ENCODE measurements at places on chromosomes 4 and X.

DNA sequence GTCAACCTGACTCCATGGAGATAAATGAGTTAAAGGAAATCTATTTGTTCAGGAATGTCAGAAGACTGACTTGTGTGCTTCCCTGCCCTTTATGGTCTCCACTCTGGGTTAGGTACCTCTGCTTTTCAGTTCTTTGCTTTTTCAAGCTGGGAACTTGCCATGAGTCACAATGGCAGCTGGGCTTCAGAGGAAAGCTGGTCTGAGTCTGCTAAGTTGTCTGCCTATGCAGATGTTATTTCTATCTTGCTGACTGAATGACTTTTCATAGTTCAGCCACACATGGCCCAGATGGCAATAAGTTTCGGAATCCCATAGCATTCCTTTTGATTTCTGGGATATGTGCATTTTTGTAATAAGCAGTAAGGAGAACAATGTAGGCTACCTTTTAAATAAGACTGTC is 337.9 kb upstream of the FGF13 start:
- DNase-seq: no peak

DNA sequence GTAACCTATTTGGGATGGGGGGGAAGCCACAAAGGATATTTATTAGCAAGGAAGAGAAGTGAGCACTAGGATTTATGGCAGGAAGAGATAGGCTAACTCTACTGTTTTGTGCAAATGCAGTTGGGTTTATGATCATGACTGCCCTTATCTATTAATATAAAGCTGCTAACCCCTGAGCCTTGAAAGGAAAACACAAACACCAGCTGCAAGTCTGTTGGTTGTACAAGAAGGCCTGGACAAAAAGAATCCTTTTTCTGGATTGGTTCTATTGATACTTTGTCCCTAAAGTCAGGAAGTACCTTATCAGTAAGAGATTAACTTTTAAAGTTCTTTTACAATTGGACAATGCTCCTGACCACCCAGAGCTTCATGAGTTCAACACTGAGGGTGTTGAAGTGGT is 188.8 kb downstream of the LRBA start:
- DNase-seq: no peak

DNA sequence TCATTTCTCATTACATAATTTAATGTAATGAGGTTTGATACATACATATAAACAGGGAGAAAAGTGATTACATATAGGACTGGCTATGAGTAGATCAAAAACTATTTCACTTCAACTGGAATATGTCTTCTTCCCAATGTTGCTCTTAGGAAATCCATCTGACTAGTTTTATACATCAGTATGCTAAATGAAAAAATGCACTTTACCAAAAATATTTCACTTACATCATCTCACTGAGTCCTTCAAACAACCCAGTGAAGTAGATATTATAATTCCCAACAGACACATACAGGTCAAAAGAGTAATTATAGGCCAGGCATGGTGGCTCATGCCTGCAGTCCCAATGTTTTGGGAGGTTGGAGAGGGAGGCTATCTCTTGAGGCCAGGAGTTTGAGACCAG is 215.9 kb downstream of the MID1 start:
- DNase-seq: peak; percentile 80

DNA sequence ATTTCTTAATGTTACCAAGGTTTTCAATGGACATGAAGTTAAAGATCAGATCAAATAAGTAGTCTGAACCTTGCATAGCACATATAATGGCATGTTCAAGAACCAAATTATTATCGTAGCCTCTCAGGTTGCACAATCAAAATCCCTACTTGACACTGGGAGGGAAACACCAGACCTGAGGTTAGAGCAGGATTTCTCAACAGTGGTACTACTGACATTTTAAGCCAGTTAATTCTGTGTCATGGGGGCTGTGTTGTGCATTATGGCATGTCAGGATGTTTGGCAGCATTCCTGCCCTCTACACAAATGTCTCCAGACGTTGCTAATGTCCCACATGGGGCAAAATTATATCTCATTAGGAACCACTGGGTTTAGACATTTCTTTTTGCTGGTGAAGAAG is 20.8 kb downstream of the RLIM start:
- no peak for DNase-seq

- DNase-seq: no peak
These were observed 67.1 kb downstream of the CC2D2A start for GRCh38 chr4:15536552-15537499.

GRCh38 chr4:185101354-185101890 is 41.6 kb upstream of the SLC25A4 start:
- DNase-seq: no peak

GRCh38 chr4:134174271-134174670 is 27.3 kb downstream of the PABPC4L start:
- DNase-seq: no peak

GRCh38 chr4:2712261-2712842 is 43.8 kb downstream of the TNIP2 start:
- DNase-seq: peak; percentile 8

GRCh38 chr4:102441978-102442911 is 58.9 kb upstream of the NFKB1 start:
- DNase-seq: no peak
